ENCODE measurements at places on chromosomes 16 and 17.

- DNase-seq: no peak
Observed at GRCh38 chr17:29855686-29856085, 74.3 kb downstream of the SSH2 start.

GRCh38 chr17:30376621-30377452, 1.9 kb upstream of the CPD start:
- no peak for DNase-seq

DNA sequence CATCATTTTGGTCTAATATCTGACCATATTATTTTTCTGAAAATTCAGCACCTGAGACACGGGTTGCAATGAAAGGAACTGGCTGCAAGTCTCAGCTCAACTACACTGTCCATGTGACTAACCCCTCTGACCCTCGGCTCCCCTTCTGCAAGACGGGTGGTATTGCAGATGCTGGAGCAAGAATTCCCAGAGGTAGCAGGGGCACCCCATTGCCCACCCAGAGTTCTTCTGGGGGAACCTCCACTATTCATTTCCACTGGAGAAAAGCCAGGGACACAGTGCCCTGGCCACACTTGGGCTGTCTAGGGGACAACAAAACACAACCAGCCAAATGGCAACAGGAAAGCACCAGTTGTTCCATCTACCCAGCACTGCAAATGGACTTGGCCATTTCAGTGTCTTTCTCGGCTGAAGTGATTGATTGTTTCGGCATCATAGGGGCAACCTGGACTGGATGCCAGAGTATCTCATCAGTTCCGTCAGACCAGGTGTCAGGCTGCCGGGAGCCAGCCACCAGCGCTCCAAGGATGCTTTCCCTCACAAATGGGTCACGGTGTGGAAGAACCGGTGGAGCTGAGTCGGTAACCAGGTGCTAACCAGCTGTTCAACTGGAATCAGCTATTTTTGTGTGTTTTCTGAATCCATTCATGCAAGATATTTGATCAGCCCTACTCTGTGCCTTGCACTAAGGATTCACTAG, 58.1 kb downstream of the C16orf78 start:
- DNase-seq: no peak

DNA sequence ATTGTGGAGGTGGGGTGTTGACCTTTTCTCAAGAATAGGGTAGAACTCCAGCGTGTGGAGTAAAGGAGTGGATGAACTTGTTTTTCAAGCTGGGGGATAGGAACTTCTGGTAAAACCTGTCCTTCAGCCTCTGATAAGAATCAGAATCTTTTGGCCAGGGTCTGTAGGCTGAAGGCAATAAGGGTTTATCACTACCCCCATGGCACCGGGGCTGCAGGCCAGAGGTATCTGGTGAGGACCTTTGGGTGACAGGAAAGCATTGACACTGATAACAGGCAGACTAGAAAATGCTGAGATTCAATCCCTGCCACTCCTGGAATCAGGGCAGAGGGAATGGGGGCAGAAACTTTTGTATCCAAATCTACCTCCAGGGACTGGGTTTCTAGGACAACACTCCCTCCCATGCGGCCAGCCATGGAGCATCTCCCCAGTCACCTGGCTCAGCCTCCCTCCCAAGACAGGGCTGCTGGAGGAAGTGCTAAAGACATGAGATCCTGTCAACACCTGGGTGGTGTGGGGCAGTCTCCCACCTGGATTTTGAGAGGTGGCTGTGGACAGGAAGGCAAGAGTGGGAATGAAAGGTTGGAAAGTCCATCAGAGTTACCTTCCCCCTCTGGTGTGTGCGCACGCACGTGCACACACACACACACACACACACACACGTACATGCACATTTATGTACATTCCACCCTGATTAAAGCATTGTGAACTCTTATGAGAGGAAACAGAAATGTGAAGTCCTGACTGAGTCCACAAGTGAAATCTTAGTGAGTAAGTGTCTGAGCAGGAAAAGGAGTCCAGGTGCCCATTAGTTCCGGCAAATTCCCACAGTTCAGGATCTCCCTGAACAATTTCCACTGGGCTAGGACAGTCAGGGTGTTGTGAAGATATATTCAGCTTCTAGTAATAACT, 53.1 kb upstream of the MARCHF10 start:
- DNase-seq: no peak

- no peak for DNase-seq
Observed at GRCh38 chr16:2967211-2967631, 1.9 kb upstream of the PAQR4 start.

GRCh38 chr16:29745853-29746345, at the start of gene C16orf54:
C16orf54 (minus strand) TSS chr16:29745990; CDS start chr16:29744951, 1,039 bp downstream.
- DNase-seq: peak; percentile 84

DNA sequence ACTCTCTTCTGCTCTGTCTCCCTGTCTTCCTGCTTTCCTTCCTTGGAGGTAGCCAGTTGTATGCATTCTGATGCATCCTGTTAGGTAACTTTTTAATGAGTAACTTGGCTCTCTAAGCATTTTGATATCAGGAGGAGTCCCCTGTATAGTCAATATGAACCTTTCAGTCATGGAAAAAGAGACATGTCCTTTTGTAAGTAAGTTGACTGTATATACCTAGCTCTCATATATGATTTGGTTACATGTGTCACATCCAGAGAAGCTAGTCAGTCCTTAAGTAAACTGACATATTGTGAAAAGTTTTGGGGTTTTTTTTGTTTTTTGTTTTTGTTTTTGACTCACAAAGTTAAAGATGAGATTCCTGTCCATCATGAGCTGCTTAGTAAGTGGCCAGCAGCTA, 18.8 kb downstream of the UTP18 start:
- no peak for DNase-seq

- DNase-seq: no peak
Observed at GRCh38 chr16:58418601-58419000, 26.3 kb downstream of the GINS3 start.

GRCh38 chr16:75494661-75495075, 573 bp downstream of the CHST6 start:
- DNase-seq: no peak

GRCh38 chr16:75379911-75380847, 53.1 kb downstream of the CFDP1 start:
- peak; percentile 50 for DNase-seq

GRCh38 chr16:86389566-86390328, 120.6 kb upstream of the FOXF1 start:
- no peak for DNase-seq

GRCh38 chr17:19718613-19719354, 2.4 kb upstream of the SLC47A2 start:
- DNase-seq: no peak

DNA sequence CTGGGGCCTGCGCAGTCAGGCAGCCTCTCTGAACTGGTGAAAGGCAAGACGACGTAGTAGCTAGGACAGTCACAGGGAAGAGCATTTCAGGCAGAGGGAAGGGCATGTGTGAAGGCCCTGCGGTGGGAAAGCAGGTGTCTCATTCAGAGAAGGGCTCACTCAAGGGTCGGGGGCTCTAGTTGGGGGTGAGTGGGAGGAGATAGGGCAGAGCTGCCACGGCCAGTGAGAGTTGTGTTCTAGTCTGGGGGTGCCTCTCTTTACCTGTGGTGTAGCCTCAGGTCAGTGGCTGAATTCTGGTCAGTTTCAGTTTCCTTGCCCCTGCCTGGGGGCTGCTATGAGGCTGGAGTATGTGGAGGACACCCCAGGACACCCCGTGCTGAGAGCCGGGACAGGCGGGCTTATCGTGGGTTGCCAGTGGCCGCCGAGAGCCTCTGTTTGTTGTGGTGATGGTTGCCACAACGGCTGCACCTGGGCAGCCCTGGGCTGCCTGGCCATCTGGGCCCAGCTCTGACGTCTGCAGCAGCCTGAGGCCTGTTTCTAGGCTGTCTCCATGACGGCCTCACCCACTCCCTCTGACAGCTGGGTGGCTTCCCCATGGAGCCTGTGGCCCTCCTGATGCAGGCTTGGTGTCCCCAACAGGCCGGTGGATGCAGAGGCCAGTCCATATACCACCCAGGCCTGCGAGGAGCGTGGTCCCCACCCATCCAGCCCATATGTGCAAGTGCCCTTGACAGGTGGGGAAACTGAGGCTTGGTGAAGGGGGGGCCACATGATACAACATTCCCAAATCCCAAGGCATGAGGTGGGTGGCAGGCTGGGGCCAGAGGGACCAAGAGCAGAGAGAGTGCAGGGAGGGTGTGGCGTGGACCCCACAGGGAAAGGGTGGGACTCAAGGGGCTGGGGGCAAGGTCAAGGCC, 10.8 kb downstream of the MAP2K3 start:
- no peak for DNase-seq

DNA sequence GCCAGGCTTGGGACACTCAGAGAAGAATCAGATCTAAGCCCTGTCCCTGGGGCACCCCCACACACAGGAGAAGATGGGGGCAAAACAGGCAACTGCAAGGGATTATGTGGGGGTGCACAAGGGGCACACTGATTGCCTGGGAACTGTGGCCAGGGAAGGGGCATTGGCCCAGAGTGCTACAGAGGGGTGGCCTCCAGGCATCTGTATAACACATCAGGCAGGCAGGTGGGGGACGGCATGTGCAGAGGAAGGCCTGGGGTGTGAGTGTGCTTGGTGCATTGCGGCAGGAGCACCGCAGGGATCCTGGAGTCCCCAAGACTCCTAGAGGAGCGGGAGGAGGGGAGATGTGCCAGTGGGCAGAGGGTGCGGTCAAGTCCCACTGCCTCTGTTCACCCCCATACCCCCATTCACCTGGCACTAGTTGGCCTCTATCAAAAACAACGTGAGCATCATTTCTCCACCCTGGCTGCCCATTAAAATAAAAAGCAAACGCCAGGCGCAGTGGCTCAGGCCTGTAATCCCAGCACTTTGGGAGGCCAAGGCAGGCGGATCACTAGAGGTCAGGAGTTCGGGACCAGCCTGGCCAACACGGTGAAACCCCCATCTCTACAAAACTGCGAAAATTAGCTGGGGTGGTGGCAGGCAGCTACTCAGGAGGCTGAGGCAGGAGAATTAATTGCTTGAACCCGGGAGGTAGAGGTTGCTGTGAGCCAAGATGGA, 41.5 kb downstream of the C16orf82 start:
- no peak for DNase-seq

GRCh38 chr17:41304091-41304490, 1.4 kb upstream of the KRTAP29-1 start:
- DNase-seq: no peak

DNA sequence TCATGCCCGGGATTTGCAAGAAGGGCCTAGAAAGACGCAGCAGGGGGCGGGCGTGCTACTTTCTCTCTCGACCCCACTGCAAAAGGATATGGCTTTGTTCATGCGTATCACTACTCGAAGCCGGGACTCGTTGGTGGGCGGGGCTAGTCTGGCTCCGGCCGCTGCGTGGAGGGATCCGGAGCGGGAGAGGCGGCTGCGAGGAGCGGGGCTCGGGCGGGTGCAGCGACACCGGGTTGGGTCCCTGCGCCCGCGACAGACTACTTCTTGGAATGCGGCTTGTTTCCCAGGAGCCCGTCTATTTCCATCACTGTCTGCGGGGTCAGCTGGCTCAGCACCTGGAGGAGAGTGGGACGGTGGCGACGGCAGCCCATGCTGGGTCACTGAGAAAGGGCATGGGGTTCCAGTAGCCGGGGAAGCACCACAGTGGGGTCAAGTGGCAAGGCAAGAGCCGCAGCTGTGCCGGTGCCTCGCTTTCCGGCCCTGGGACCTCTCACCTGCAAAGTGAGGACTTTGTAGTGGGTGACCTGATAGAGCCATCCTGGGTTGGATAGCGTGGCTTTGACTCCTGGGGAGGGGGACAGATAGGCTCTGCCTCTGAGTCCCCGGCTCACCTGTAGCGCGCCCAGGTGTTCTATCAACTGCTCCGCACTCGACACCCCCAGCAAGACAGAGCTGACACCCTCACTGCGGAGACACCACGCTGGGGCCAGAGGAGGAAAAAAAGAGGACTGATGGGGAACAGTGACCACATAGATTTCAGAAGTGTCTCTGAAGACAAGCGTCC, 6.6 kb downstream of the KCNAB3 start:
- DNase-seq: no peak

GRCh38 chr16:86101897-86102157, 202.9 kb downstream of the IRF8 start:
- no peak for DNase-seq

- DNase-seq: no peak
Observed at GRCh38 chr17:61618950-61619349, 27.9 kb upstream of the NACA2 start.

DNA sequence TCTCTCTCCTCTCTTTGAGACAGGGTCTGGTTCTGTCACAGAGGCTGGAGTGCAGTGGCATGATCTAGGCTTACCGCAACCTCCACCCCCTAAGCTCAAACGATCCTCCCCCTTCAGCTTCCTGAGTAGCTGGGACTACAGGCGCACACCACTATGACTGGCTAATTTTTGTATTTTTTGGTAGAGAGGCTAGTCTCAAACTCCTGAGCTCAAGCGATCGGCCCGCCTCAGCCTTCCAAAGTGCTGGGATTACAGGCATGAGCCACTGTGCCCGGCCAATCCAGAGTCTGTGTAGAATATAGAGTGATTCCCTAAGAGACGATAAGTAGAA, 65.8 kb upstream of the RPH3AL start:
- no peak for DNase-seq

- DNase-seq: no peak
Observed at GRCh38 chr17:50425682-50426471, at the start of gene ACSF2. ACSF2 (plus strand) TSS chr17:50426218; CDS start chr17:50426262, 44 bp downstream.

DNA sequence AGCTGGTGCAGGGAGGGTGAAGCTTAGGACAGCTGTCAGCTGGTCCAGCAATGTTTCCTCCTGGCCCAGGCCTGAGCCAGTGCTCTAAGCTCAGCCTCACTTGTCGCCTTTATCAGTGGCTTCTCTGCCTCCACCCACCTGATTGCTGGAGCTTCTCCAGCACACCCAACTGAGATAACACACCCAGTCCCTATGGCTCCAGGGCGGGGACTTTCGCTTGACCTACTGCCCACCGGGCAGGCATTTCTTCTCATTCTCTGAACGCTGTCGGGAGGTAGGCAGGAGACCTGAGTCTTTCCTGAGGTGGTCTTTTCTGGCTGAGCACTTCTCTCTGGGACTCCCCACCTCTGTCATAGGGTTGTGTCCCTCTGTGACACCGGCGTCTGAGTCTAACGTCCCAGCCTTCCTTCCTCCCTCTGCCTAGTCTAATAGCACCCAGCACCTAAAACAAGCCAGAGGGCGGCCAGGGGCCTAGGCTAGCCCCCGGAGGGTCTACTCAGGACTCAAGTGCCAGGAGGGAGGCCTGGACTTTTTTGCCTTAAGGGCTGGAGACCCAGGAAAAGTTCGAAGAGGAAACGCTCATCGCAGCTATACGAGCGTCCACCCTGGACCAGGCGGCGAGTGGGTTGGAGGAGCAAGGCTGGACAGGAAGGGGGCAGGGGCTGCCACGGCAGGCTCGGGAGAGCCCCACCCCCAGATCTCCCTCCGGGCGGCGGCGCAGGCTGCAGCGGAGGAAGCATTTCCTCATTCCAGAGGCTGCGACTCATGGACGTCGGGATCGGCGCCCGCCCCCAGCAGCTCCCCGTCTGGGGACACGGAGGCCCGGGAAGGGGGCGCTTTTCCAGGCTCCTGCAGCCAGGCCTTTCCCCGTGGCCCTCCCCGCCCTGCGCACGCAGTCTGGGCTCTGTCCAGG, 756 bp downstream of the TAX1BP3 start:
- DNase-seq: no peak

GRCh38 chr16:22267764-22268163, 29.4 kb upstream of the POLR3E start:
- DNase-seq: no peak

GRCh38 chr17:83125515-83126274, 46.3 kb downstream of the METRNL start:
- peak; percentile 32 for DNase-seq

- DNase-seq: no peak
Observed at GRCh38 chr17:16527298-16527697, 35.3 kb upstream of the LRRC75A start.
